ENCODE measurements at places on chromosomes 3 and 15. TPM values are rescaled to one million over a fixed set of nuclear protein-coding genes. Genes with fewer than 3 reads are reported as not detected.
A peak's percentile ranks its signal among the peaks of the same experiment; 100 is the strongest.

DNA sequence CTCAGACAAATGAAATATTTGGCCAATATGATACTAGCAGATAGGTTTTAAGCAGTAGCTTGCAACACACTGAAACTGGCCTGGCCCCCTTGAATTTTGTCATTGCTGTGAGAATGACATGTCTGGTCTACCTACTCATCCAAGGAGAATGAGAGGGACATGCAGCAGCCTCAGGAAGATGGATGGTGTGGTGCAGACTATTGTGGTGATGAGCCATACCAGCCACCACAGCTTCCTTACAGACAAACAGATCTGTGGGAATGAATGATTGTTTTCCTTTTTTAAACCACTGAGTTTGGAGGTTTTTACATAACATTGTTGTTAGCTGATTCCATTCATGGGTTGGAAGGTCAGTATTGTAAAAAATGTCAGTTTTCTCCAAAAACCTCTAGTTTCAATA, 133.7 kb upstream of the POU1F1 start:
- H3K4me3 ChIP-seq: no peak overlapping the region
- DNase-seq: no peak
- no peaks in the 10 kb centered on the region for H3K36me3 ChIP-seq
- H3K4me1 ChIP-seq: no peaks in the 10 kb centered on the region
- no peaks in the 10 kb centered on the region for H3K27me3 ChIP-seq

ATP13A5 gene
- total RNA-seq: 3.0 TPM

DNA sequence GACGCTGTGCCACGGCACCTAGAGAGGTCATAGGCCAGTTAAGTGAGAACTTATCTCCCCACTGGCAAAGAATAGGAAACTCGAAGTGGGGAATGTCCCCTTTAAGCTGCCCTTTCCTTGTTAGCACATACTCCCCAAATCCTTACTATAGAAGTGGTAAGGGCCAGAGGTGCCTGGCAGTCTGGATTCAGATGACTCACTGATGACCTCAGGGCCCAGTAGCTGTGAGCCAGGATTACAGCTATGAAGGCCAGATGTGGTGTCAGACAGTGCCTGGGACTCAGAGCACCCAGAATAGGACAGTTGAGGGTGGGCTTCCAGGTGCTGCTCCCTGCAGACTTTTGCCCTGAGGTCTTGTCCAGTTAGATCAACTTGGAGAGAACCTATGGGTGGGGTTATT, 37.7 kb downstream of the PDIA5 start:
- H3K27me3 ChIP-seq: no peaks in the 10 kb centered on the region
- H3K4me3 ChIP-seq: no peak overlapping the region
- peaks cover 4% of the 10 kb centered on the region for H3K4me1 ChIP-seq
- H3K27ac ChIP-seq: no peak overlapping the region
- no peak for DNase-seq

DNA sequence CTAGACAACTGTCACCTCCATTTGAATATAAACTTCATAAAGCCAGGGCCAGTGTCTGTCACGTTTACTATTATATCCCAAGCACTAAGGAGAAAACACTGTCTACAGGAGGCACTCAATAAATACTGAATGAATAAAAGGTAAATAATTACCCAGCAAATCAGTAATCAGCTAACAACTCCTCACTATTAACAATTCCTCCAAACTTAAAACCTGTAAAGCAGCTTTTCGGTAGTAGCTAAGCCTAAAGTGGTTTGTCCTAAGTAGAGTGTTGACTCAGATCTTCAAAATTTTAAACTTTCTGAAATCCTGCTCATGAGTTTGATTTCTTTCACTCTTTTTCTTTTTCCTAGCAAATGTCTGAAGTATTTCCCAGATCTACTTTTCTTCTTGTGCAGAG, 39.9 kb downstream of the C3orf80 start:
- no peak overlapping the region for H3K4me3 ChIP-seq
- no peaks in the 10 kb centered on the region for H3K4me1 ChIP-seq

GRCh38 chr15:58457466-58457965, 25.7 kb downstream of the LIPC start:
- DNase-seq: no peak
- H3K36me3 ChIP-seq: no peaks in the 10 kb centered on the region
- H3K27me3 ChIP-seq: no peaks in the 10 kb centered on the region
- H3K27ac ChIP-seq: no peak overlapping the region

CD96 gene
- 3.8 TPM for total RNA-seq

GRCh38 chr3:38739396-38739689, 76.7 kb downstream of the SCN10A start:
- no peaks in the 10 kb centered on the region for H3K36me3 ChIP-seq
- no peak overlapping the region for H3K4me3 ChIP-seq
- no peaks in the 10 kb centered on the region for H3K4me1 ChIP-seq

SAMMSON gene
- total RNA-seq: 0.67 TPM

DNA sequence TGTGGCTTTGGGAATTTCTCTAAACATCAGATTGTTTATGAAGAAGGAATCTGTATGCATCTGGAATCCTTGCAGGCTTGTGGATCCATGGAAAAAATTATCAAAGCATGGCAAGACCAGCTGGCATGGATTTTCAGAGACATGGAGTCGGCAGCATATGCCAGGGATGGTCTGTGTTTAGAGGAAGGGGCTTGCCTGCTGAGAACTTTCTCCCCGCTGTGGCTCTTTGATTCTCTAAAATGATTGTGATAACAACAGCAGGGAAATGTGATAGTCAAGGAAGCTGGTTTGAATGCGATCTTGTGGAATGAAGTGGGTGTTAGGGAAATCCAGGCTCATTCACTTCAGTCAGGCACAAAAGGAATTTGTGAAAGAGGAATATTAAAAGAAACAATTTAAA, 245.7 kb upstream of the THRB start:
- no peak overlapping the region for H3K27ac ChIP-seq
- DNase-seq: no peak
- H3K4me1 ChIP-seq: no peaks in the 10 kb centered on the region
- no peaks in the 10 kb centered on the region for H3K27me3 ChIP-seq
- H3K36me3 ChIP-seq: no peaks in the 10 kb centered on the region

- no peaks in the 10 kb centered on the region for H3K27me3 ChIP-seq
- no peak overlapping the region for H3K27ac ChIP-seq
- H3K4me1 ChIP-seq: peaks cover 30% of the 10 kb centered on the region
- no peak for DNase-seq
Observed at GRCh38 chr3:129054605-129055104, 5.9 kb upstream of the GP9 start.

- no peaks in the 10 kb centered on the region for H3K36me3 ChIP-seq
- no peaks in the 10 kb centered on the region for H3K27me3 ChIP-seq
- H3K4me1 ChIP-seq: no peaks in the 10 kb centered on the region
Observed at GRCh38 chr3:73695841-73696240, 71.1 kb upstream of the PDZRN3 start.

THSD4 gene
- 23.0 TPM for total RNA-seq

DNA sequence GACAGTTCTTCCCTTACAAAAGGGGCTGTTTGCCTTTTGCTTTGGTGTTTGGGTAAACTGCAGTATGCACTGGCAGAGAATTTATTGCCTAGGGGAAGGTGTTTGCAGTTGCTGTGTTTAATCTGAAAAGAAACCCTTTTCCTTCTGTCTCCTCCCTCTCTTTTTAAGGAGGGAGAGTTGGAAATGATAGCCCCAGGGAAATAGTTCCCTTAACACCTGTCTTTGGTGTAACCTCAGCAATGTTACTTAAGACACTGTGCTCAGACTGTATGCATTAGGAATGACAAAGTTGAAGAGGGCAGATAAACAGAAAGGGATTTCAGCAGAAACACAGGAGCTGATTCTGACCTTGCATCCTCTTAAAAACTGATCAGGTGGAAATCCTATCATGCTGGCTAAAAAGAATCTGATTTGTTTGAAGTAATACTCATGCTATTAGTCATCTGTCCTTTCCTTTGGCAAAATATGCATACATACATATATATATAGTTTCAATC, 125.4 kb downstream of the TP63 start:
- no peaks in the 10 kb centered on the region for H3K36me3 ChIP-seq
- no peak overlapping the region for H3K27ac ChIP-seq
- H3K27me3 ChIP-seq: no peaks in the 10 kb centered on the region
- H3K4me3 ChIP-seq: no peak overlapping the region
- no peaks in the 10 kb centered on the region for H3K4me1 ChIP-seq
- no peak for DNase-seq

DNA sequence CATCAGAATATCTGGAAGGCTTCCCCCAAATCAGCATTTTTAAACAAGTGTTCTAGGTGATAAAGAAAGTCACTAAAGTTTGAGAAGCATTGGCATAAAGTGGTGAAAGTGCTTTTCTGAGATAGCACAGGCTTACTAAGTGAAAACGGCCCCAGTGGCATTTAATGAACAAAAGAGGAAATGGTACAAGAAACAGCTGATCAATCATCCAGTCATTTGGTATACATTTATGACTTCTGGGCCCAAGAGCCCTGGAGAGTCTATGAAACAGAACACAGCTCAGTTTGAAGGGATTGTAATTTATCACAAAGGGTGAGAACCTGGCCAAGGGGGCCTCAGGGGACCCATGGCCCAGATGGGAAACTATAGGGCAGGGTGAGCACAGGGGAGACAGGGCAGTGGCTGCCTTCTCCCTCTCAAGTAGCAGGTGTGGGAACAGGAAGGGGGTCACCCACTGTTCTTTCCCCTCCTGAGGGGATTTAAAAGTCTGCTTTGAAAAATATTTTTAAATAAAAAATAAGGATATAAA, 265.5 kb upstream of the ROPN1 start:
- peak overlapping the region; percentile 68 for H3K27ac ChIP-seq
- H3K4me1 ChIP-seq: peaks cover 18% of the 10 kb centered on the region
- H3K27me3 ChIP-seq: no peaks in the 10 kb centered on the region
- no peak overlapping the region for H3K4me3 ChIP-seq

DNA sequence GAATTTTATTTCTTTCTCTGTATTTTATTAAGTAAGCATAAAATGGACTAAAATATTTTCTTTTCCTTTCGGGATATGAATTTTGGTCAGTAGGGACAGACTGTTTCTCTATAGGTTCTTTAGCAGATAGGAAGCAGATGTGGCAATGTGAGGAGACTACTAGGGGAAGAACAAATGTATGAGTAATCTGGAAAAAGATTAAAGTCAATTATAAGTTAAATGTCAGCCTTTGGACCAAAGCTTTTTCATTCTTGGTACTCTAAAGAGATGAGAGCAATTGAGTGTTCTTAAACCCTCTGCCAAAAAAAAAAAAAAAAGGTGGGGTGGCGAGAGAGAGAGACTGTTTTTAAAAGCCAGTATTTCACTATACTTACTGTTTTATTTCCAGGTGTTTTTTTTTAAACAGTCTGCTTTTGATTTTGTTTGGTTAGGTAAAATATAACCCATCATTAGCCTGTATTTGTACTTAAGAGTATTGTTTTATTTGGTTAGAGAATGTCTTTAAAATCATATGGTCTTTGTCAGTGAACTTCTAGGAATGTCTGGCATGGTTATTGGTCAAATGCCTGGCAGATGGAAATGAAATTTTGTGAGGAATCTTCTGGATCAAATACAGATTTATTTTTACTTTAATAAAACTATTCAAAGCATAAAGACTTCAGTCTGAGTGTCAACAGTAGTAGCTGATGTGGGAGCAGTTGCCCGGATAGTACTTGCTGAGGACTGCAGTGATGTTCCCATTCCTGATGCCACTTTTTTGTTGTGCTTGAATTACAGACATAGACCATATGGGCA, 63.8 kb downstream of the LRRC49 start:
- H3K27ac ChIP-seq: no peak overlapping the region
- H3K4me1 ChIP-seq: peaks cover 4% of the 10 kb centered on the region
- no peaks in the 10 kb centered on the region for H3K36me3 ChIP-seq
- no peaks in the 10 kb centered on the region for H3K27me3 ChIP-seq

DNA sequence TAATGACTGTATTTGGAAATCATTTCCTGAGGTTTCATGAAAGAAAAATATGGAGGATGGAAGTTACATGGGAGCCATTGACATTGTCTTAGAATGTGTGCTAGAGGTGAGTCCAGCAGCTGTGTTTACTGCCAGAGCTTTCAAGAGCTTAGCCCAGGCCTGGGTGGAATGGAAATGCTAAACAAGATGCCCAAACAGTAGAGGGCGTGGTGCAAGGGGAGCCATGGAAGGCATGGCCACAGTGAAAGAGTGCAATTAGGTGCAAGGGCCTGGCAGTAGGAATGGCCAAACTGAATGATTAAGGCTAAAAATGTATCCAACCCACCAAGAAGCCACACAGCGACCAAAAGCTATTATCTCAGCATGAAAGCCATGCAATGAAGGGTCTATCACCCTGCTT, 257.7 kb upstream of the NR2F2 start:
- no peak overlapping the region for H3K4me3 ChIP-seq
- H3K27me3 ChIP-seq: no peaks in the 10 kb centered on the region
- H3K27ac ChIP-seq: no peak overlapping the region
- no peaks in the 10 kb centered on the region for H3K4me1 ChIP-seq

UBR1 gene
- total RNA-seq: 50.5 TPM

WDR72 gene
- total RNA-seq: 110 TPM

GRCh38 chr15:86355801-86356200, 276.1 kb downstream of the AGBL1 start:
- H3K27me3 ChIP-seq: no peaks in the 10 kb centered on the region
- no peaks in the 10 kb centered on the region for H3K36me3 ChIP-seq
- no peak overlapping the region for H3K4me3 ChIP-seq
- DNase-seq: no peak

DNA sequence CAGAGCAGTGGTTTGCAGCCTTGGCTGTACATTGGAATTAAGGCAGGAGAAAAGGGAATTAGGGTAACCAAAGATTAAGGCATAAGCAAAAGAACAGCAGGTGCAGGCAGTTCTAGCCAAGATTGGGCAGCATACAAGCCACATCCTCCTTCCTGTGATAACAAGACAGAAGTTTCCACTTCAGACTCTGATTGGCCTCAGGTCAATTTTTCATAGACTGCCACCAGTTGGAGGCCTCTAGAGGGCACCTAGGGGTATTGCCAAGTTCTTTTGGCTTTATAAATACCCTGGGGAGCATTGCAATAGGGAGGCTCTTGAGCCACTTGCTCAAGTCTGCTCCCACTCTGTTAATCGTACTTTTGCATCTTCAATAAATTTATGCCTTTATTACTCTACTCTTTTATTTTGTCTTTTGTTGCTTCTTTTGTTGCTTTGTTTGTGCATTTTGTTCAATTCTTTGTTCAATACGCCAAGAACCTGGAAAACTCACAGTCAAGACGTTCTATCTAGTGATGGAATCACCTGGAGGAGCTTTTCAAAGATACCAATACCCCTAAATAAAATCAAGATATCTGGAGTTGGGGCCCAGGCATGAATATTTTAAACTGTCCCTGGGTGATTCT, 32.2 kb upstream of the FMN1 start:
- H3K27ac ChIP-seq: no peak overlapping the region
- no peaks in the 10 kb centered on the region for H3K27me3 ChIP-seq
- DNase-seq: peak; percentile 75
- no peaks in the 10 kb centered on the region for H3K4me1 ChIP-seq
- H3K4me3 ChIP-seq: no peak overlapping the region

SLC9A9 gene
- 19.6 TPM for total RNA-seq
